Uterus (tissue), 4 donors: ENCODE measurements at places on chromosomes 5 and 9. TPM values are rescaled to one million over a fixed set of nuclear protein-coding genes. Genes with fewer than 3 reads are reported as not detected.

The OR1Q1 gene
- not detected for total RNA-seq

The DND1 gene
- 0.28 TPM for total RNA-seq

The TNC gene
- total RNA-seq = 242 TPM

The NUDT2 gene
- 16.1 TPM for total RNA-seq

DNA sequence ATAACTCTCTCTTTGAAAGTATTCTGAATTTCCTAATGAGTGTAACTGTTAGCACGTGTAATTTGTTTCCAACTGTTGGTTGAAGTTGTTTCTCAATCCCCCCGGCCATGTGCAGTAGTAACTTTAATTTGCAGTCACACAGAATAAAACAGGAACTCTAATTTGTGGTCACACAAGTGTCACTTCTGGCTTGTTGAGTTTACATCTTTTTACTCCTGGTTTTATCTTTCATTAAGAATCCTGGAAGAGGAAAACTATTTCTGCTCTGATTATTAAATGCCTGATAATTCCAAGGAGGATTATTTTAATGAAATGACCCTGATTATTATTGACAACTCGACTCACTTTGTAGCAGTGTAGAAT is 1.2 kb downstream of the SCAMP1 start:
- H3K27me3 ChIP-seq = no peaks in the 10 kb centered on the region
- no peak for DNase-seq
- H3K4me1 ChIP-seq = no peaks in the 10 kb centered on the region
- H3K27ac ChIP-seq = peak overlapping the region; percentile 89
- H3K4me3 ChIP-seq = peak overlapping the region; percentile 92

DNA sequence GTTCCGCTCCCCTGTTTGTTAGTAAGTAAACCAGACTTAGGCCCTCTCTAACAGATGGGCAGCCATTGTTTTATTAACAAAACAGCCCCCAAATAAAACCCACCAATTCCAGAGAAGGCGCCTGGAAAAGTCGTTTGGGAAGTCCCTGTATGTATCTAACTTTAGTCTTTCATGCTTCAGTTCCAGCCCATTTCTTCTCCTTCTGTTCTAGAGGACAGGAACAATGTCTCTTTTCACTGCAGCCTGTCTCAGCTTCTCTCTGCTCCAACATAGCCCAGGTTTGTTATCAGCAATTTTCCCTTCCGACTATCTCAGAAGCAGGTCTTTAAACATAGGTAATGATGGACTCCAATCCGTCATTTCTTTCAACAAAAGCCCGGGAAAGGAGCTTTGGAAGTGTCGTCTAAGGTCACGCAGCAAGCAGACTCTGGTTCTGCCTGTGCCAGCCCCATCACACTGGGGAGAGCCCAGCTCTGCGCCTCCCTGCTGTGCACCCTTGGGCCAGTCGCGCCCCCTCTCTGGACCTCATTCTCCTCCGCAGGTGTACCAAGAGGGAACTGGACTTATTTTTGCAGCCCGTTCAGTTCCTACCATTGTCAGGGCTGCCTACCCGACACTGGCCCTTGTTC is 9.6 kb upstream of the AKNA start:
- no peaks in the 10 kb centered on the region for H3K27me3 ChIP-seq
- no peaks in the 10 kb centered on the region for H3K36me3 ChIP-seq
- H3K27ac ChIP-seq = peak overlapping the region; percentile 97
- DNase-seq = no peak

DNA sequence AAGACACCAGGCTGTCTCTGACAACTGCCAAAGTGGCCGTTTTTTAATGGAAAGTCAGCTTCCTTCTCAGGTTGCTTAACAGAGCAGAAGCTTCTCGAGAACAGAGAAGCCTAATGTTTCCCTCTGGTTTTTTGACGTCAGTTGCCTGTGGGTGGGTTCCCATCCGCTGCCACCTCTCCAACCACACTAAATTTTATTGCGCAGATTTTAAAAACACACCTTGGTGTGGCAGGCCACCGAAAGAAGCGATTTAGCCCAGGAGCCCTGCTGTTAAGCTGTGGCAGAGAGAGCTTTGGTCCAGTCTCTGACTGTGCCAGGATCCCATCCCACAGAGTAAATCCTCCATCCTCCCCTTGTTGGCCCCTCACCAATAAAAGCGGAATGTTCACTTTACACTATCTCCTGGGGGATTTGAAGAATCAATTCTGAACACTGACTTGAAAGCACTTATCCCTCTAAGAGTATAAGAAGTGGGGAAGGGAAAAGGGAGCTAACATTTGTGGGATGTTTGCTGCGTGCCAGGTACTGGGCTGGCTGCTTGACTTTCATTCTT is 181.6 kb downstream of the AOPEP start:
- no peaks in the 10 kb centered on the region for H3K4me1 ChIP-seq
- DNase-seq = no peak
- H3K4me3 ChIP-seq = no peak overlapping the region
- no peaks in the 10 kb centered on the region for H3K27me3 ChIP-seq

DNA sequence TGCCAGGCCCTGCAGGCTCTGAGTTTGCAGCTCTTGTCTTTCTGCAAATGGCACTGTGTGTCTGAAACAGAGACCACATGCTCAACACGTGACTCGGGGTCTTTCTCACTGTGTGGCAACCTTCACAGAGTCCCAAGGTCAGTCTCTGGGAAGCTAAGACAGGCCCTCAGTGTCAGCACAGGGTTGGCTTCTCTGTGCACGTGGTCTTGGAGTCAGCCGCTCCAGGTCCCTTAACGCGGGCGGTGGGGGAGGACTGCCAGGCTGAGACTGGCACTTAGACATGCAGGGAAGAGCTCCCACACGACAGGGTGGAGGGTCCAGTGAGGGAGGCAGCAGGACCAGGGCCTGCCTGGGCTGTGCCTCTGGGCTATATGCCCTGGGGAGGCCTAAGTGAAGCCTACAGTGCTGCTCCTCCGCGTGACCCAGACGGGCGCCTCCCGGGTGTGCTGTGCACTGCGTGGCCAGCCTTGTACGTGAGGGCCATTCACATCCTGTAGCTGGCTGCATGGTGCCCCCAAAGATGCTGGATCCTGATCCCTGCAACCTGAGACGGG is 76.8 kb downstream of the ADAMTS2 start:
- DNase-seq = no peak
- no peaks in the 10 kb centered on the region for H3K27me3 ChIP-seq
- no peak overlapping the region for H3K4me3 ChIP-seq
- H3K27ac ChIP-seq = peak overlapping the region; percentile 91
- H3K4me1 ChIP-seq = peaks cover 33% of the 10 kb centered on the region
